Mammary epithelial cell (primary cell): ENCODE measurements at places on chromosomes 4 and X.

- peak; percentile 26 for DNase-seq
Observed at GRCh38 chr4:108700081-108700757, 49.8 kb downstream of the OSTC start.

DNA sequence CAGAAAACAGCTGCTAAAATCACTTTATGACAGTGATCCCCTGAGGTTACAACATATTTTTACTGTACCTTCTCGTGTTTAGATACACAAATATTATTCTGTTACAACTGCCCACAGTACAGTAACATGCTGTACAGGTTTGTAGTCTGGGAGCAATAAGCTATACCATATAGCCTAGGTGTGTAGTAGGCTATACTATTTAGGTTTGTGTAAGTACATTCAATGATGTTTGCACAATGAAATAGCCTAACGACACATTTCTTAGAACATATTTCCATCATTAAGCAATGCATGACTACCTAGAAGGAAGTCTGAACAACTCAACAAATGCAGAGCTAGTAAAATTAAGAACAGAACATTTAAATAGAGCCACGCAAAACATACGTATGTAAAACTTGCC is 112.7 kb downstream of the ZAR1 start:
- no peak for DNase-seq

GRCh38 chr4:124851741-124852140 is 139.2 kb upstream of the ANKRD50 start:
- DNase-seq, result no peak

DNA sequence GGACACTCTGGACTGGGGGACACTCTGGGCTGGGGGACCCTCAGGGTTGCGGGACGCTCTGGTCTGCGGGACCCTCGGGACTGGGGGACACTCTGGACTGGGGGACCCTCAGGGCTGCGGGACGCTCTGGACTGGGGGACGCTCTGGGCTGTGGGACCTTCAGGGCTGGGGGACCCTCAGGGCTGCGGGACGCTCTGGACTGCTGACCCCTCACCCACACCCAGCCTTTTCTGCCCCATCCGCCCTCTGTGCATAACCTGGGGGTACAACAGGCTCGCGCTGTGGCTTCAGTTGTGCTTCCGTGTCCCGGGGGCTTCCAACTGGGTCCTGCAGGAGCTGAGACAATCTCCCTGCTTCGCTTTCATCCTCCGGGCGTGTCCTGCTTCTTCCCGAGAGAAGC is 766.0 kb downstream of the TRIML1 start:
- DNase-seq, result no peak

- DNase-seq, result no peak
Observed at GRCh38 chr4:2281575-2282343, 19.9 kb upstream of the MXD4 start.

DNA sequence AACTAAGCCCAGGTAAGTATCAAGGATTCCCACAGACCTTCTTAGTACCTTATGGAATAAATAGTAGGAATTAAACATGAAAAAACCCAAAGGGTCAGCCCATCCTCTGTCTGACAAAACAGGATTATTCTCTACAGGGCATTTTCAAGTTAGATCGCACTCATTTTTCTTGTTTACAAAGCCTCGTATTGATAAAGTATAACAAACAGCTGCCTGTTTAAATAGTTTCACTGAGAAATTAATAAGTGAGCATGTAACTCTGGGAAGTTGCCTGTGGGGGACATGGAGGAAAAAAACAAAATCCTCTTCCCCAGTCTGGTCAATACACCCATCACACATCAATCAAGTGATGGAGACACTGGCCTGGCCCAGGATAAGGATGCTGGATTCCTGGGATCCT is 48.5 kb downstream of the MAML3 start:
- no peak for DNase-seq

GRCh38 chr4:109748114-109748513 is 18.2 kb upstream of the PLA2G12A start:
- DNase-seq, result no peak

GRCh38 chrX:19350941-19351384 is 7.2 kb downstream of the PDHA1 start:
- no peak for DNase-seq

- DNase-seq, result no peak
Observed at GRCh38 chr4:16704489-16704888, 194.0 kb downstream of the LDB2 start.

DNA sequence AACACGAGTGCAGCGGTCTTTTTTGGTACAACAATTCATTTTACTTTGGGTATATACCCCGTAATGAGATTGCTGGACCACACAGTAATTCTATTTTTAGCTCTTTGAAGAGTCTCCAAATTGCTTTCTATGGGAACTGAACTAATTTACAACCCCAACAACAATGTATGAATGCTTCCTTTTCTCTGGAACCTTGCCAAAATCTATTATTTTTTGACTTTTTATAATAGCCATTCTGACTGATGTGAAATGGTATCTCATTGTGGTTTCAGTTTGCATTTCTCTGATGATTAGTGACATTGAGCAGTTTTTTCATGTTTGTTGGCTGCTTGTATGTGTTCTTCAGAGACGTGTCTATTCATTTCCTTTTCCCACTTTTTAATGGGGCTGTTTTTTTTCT is 240.8 kb downstream of the STK32B start:
- no peak for DNase-seq

- DNase-seq, result no peak
Observed at GRCh38 chr4:83025563-83025962, 9.4 kb upstream of the COPS4 start.

DNA sequence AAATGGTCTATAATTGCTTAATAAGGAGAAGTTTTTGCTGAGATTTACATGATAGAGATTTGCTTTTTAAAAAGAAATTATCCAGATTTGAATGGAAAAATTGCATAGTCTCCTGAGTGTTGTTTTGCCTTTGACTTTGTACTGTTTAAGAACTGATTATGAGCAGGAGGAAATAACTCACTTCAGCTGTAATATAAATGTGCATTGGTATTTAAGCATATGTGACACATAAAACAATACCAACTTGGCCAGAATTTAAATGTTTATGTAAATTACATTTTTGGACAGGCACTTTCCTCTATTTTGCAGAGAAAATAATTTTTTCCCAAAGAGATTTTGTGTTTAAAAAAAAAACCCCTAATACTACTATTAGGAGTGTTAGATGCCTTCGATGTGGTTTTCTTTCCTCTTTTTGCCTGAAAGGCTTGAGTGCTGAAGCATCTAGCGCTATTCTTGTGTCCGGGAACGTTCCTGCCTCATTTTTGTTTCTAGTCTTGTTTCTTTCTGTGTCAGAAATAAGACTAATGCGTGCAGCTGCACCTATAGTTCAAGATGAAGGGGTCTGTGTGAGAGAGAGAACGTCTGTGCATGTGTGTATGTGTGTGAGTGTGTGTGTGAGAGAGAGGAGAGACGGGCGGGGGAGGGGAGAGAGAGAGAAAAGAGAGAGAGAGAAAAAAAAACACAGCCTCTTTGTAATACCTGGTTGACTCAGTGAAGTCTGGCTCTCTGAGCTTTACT is 60.8 kb downstream of the TBL1X start:
- no peak for DNase-seq

DNA sequence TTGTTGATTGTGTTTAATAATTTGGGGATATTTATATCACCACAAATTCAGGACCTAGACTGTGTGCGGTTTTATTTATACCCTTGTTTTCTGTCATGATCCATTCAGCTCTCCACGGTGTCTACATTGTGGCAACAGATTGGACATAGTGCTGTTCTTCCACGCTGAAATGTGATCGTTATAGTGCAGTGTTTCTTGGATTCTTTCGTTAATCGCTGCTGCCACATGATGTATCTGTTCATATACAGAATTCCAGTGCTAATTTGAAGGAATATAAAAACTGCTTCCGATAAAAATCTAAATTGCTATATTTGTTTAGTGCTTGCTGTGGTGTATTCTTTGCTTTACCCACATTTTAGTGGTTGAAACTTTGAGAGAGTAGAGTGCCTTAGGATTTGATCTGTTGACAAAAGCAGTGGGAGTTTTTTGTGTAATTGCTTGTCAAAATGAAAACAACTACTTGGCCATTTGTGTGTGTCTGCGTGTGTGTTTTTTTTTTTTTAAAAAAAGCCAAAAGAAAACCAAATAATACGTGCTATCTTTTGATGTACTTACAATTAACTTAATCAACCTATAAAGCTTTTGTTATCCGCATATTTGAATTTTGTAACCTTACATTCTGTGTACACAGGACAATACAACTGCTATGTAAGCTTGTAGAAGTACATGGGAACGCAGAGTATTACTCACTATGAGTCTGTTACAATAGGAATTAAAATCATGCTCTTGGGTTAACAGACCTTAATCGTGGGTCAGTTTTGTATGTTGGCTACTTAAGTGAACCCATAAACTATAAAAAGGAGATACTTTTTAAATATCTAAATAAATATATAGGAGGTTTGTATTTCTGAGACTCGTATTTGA is 353.3 kb downstream of the ARHGAP24 start:
- peak; percentile 33 for DNase-seq

- no peak for DNase-seq
Observed at GRCh38 chr4:181860157-181860556, 383.0 kb upstream of the TENM3 start.
